ENCODE measurements at places on chromosomes 7 and 10. TPM values are rescaled to one million over a fixed set of nuclear protein-coding genes. Genes with fewer than 3 reads are reported as not detected.

Gene SLC16A12
- total RNA-seq = not detected

Gene AVL9
- 31.8 TPM for total RNA-seq

Gene PALD1
- not detected for total RNA-seq

Gene CNPY1
- not detected for total RNA-seq

Gene GIMAP7
- 64.2 TPM for total RNA-seq

Gene NCF1
- 3.1 TPM for total RNA-seq

Gene SYCE1
- 1.7 TPM for total RNA-seq

Gene EXOC6
- total RNA-seq = 16.9 TPM

Gene ZNF789
- total RNA-seq = 15.8 TPM

Gene RELN
- not detected for total RNA-seq

Measured in CD4-positive, CD25-positive, alpha-beta regulatory T cell (primary cell).